ENCODE measurements at places on chromosomes 7 and 10. TPM values are rescaled to one million over a fixed set of nuclear protein-coding genes. Genes with fewer than 3 reads are reported as not detected.

DNA sequence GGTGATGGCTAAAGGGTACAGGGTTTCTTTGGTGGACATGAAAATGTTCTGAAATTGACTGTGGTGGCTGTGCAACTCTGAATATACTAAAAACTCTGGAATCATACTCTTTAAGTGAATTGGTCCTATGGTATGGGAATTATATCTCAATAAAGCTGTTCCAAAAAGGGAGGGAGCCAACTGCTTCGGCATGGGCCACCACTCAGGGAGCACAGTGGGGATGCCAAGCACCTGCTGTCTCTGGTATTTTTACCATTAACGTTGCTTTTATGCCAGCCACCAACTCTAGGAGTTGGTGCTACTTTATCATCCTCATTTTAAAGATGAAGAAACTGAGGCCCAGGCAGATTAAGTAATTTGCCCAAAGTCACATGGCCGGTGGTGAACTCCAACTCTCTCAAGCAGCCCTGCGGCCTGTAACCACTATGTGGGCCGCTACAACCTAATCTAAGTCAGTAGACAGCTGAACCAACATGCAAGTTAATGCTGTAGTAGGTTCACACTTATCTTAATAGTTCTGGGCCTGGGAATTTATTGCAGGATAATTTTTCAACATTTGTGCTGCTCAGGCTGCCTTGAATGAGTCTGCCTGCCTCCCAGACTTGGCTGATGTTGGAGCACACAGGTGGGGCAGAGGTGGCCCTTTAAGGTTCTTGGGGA is 20.8 kb downstream of the SH3PXD2A start:
- DNase-seq, result no peak

- DNase-seq, result no peak
Measured at GRCh38 chr7:85927226-85927625, 716.5 kb upstream of the GRM3 start.

DNA sequence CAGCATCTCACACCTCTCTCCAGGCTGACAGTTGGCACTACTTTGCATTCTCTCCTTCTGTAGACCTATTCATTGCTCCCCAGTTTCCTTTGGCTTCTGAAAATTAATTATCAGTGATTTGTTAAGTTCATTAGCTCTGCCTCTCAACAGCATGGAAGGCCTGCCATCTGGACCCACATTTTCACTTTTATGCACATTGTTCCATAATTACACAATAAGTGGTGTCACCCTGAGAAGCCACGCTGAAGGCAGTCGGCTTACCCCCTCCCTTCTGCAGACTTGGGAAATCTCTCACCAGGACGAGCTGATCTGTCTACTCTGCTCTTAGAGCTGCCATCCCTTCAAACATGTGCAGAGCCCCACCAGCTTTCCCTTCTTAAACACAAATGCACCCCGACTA is 64.7 kb downstream of the SLIT1 start:
- no peak for DNase-seq

ZNF804B gene
- total RNA-seq, result not detected

CALU gene
- total RNA-seq, result 31.9 TPM

Data from CD8-positive, alpha-beta T cell (primary cell).